ENCODE measurements at places on chromosomes 6 and 20.
A peak's percentile ranks its signal among the peaks of the same experiment; 100 is the strongest.

DNA sequence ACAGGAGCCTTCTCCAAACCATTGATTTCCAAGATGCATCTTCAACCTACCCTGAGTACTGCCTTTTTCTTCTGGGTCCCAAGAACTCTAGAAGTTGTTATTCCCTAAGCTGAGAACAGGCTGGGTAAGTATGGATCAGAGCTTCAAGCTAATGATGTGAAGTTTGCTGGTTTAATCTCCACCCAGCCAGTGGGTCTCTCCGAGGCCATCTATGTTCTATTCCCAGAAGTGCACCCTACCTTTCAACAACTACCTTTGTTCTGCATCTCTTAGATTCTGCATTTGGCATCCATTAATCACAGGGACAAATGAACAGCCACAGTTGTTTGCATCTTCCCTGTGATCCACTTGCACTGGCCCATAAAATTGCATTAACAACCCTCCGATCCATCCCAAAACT lies 246.2 kb downstream of the HIVEP2 start:
- no peak for DNase-seq

GRCh38 chr6:17673543-17674254 lies 33.0 kb downstream of the NUP153 start:
- DNase-seq = no peak

DNA sequence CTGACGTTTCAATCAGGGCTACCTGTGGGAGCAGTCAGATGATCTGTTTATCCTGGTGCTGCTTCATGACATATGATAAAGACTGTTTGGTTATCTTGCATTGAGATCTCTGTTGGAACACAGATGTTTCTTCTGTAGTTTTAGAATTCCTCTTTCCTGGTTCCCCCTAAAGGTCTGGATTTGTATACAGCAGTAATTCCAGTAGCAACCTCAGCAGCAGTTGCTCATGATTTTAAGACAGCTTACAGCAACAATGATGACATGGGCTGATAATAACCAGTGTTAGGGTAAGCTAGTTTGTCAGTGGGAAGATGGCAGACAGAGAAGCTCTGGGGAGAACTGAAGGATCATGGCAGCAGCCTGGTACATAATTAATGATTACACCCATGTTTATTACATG lies 439.4 kb downstream of the PHF3 start:
- DNase-seq = no peak

- no peak for DNase-seq
Observed at GRCh38 chr6:45592991-45593390, 215.3 kb upstream of the SUPT3H start.

- no peak for DNase-seq
Observed at GRCh38 chr6:23989885-23990533, 136.0 kb upstream of the NRSN1 start.

GRCh38 chr6:20115246-20115980 lies 96.9 kb downstream of the MBOAT1 start:
- no peak for DNase-seq

DNA sequence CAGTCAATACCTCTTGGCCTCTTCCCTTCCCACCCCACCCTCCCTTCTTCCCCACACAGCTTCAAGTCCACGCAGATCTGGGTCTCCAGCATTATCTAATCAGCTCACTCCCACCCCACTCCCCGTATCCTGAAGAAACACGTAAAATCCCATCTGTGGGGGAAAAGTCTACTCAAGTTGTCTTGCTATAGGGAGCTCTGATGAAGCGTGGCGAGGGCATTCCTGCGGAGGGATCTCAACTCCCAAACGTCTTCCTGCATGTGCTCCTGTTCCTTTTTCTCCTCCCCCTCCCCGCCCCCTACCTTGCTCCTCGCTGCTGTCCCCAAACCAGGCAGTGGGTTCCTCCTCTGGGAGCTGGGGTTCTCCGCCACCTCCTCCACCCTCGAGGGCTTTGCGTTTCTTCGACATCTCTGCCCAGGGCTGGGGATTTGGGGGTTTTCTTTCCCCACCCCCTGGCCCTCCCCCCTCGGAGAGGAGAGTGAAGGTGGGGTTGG lies 181.8 kb downstream of the TBXT start:
- DNase-seq = no peak

GRCh38 chr20:10696650-10697049 lies 22.9 kb upstream of the JAG1 start:
- DNase-seq = peak; percentile 23

GRCh38 chr6:39295611-39296011 lies 18.6 kb downstream of the KCNK17 start:
- DNase-seq = no peak
